ENCODE measurements at places on chromosomes 1 and 21.

- DNase-seq = no peak
Measured at GRCh38 chr1:206464456-206464964, 5.8 kb upstream of the IKBKE start.

GRCh38 chr1:117670976-117671780 lies 65.3 kb downstream of the TENT5C start:
- no peak for DNase-seq

DNA sequence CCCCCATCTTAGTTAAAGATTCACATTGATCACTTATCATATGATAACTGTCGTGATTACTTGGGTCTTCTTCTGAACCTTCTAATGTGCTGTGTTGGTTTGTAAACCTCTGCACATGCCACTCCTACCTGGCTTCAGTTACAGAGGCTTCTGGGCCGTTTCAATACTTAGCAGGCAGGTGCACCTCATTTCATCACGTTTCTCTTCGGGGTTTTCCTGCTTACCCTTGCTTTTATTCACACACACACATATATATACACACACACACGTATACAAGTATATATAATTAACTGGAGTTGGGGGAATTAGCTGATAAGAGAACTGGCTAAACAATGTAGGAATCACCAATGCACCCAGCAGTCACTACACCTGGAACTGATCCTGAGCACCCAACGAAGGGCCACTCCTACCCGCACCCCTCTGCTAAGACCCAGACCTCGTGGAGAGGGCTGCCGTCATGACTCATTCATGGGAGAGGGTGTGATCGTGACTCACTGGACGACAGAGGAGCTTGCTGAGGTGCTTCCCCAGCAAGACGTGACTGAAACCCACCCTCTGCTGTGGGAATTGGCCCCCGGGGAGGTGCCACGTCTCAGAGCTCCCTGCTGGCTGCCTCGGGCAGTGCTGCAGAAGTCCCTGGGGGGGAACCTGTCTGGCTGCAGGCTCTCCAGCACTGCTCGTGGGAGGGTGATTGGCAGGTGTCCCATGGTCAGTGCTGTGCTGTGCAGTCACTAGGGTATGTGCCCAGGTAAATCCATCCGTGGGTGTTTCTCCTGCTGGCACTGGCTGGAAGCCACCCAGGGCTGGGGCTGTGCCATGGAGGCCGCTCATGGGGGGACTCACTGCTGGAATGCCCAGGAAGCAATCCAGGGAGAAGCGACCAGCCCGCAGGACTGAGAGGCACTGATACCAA lies 166.6 kb downstream of the DYRK1A start:
- no peak for DNase-seq

DNA sequence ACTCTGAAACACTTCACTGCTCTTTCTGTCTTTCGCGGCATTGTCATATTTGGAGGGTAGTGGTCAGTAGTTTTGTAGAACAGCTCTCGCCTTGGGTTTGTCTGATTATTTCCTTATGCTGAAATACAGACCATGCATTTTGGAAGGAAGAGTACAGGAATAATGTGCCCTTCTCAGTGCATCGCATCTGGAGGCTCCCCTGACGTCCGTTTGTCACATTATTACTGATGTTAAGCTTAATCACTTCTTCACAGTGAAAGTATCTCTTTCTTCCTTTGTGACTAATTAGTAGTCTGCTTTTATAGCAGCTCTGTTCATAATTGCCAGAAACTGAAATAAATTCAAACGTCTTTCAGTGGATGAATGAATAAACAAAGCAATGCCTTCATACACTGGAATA lies 85.7 kb upstream of the CXADR start:
- no peak for DNase-seq

DNA sequence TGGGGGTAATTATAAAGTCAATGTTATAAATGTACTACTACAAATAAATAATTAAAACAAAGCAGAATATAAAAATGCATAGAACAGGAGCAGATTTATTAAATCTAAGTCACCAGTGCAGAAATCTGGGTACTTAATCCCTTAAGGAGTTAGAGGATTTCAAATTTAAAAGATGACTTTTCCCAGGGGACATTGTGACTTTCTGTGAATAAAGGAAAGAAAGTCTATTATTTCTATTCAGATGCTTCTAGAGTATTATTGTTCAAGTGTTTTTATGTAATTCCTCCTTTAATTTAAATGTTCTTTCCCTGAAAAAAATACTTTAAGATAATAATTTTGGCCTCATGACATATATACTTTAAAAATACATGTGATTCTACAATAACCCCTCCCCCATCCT lies 43.4 kb downstream of the SYDE2 start:
- DNase-seq = no peak

GRCh38 chr1:90277270-90277669 lies 282.4 kb downstream of the ZNF326 start:
- no peak for DNase-seq

DNA sequence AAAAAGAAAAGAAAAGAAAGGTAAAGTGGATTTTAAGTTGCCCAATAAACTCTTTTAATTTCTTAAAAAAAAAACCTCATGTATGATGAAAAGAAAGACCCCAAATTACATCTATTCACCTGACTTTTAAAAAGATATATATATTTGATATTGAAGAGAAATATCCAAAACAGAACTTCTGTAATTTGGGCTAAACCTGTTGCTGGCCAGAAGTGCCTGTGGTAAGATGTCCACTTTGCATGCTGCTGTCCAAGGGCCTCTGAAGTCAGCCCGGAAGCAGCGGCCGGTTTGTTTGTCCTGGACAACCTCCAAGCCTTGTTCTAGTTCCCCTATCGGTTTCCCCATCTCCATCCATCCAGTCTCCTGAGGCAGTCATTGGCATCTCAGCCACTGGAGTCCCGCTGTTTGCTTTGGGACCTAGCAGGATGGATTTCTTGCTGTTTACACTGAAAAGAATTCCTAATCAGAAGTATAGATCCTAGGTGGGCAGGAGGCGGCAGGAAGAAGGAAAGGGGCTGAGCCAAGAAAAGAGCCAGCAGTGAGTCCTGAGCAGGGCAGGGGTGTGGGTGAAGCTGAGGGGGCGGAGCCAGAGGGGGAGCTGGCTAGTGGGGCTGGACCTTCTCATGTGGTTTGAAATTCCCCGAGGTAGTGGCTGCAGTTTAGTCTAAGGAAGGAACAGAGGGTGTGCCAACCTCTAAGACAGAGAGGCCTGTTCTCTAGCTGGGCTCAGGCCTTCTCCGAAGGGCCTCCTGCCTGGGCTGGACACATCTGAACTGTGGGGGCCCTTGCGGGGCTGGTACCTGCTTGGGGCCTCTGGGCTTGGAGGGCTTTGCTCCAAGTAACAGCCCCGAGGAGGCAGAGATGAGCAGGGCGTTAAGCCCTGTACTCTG lies 3.3 kb downstream of the NCMAP start:
- no peak for DNase-seq

GRCh38 chr1:174938281-174939007 lies 61.3 kb upstream of the CACYBP start:
- no peak for DNase-seq

Data from activated CD8-positive, alpha-beta T cell treated with anti-CD3 and anti-CD28 coated beads, Interleukin-2, amount 10 ng/mL, durations not matched to agents 7 days and 5 days (primary cell).